Left lung (tissue), 14 donors: ENCODE measurements at places on chromosomes 2 and 18. TPM values are rescaled to one million over a fixed set of nuclear protein-coding genes. Genes with fewer than 3 reads are reported as not detected.
A peak's percentile ranks its signal among the peaks of the same experiment; 100 is the strongest.

The DCTN1 gene
- total RNA-seq = 121 TPM

The FAM161A gene
- total RNA-seq = 3.7 TPM

The CAPN13 gene
- 9.8 TPM for total RNA-seq

The FKBP1B gene
- total RNA-seq = 9.6 TPM

The CNOT11 gene
- total RNA-seq = 32.6 TPM

The MDH1B gene
- total RNA-seq = 2.5 TPM

The TGOLN2 gene
- 122 TPM for total RNA-seq

The OR6B2 gene
- total RNA-seq = not detected

The CNTNAP5 gene
- not detected for total RNA-seq

The IL1A gene
- total RNA-seq = 2.0 TPM

The EGR4 gene
- total RNA-seq = not detected

The FOXD4L1 gene
- total RNA-seq = 0.17 TPM

The CRYGC gene
- total RNA-seq = not detected

The PLGLB2 gene
- 4.4 TPM for total RNA-seq

DNA sequence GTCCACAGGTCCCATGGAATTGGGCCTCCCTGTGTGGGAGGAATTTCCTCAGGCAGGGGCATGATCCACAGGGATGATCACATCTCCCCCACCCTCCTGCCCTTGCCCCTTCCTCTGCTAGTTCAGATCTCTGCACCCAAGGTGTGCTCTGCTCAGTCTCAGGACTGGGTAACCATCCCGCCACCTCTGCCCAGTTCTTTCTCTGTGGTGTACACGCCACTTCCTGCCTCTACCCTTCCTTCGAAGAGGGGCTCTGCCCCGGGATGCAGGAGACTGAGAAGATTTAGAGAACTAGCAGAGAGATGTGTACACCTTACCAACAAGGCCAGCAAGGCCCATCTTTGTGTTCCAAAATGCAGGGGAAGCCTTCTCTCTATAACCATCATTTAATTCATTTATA lies 160.4 kb downstream of the CELF4 start:
- no peaks in the 10 kb centered on the region for H3K36me3 ChIP-seq
- H3K27ac ChIP-seq = no peak overlapping the region
- H3K27me3 ChIP-seq = no peaks in the 10 kb centered on the region
- no peak for DNase-seq

DNA sequence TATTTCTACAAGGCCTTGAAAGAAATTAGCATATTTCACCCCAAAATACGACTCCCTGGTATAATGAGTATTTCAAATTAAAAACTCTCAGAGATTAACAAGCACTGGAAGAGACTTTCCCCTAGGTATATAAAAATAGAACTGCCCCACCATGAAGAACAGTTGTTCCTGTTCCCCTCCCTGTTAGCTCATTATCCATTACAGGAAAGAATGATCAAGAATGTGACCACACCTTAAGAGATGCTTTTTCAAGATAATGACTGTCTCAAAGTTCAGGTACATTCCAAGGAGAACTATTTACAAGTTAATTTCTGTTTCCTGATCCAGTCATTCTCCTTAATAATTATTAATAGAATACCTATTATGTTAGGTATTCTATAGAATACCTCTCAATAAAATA lies 1220.6 kb upstream of the CDH2 start:
- DNase-seq = no peak
- H3K36me3 ChIP-seq = no peaks in the 10 kb centered on the region
- H3K27ac ChIP-seq = no peak overlapping the region
- H3K4me3 ChIP-seq = no peak overlapping the region
- no peaks in the 10 kb centered on the region for H3K4me1 ChIP-seq
- H3K27me3 ChIP-seq = no peaks in the 10 kb centered on the region

DNA sequence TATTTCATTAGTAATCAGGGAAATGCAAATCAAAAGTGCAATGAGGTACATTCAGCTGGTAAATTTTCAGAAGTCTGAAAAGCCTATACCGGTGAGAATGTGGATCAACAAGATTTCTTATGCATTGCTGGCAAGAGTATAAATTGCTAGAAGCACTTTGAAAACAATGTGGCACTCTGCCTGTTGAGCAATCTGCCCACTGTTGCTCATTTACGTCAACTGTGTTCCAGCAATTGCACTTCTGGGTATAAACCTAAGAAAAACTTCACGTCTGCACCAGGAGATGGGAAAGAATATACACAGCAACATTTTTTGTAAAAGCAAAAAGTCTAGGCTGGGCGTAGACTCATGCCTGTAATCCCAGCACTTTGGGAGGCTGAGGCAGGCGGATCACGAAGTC lies 40.8 kb downstream of the MTERF4 start:
- no peak overlapping the region for H3K4me3 ChIP-seq
- H3K27ac ChIP-seq = peak overlapping the region; percentile 45
- H3K36me3 ChIP-seq = no peaks in the 10 kb centered on the region
- DNase-seq = no peak

DNA sequence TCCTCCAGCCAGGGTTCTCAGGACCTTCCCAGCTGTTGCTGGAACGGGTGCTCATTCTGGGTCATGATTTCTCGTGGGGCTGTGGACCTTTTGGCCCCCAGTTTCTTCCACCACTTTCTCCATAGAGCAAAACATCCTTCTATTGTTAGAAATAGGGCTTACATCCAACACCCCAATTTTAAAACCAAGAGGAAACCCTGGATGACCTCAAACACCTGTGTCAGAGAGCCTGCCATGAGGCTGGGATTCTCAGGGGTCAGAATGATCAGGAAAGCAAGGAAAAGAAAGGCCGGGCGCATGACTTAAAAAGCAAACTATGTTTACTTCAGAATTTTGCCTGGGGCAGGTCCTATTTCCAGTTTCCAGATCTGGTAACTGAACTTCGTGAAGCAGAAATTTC lies 307.9 kb upstream of the MEIS1 start:
- H3K4me3 ChIP-seq = no peak overlapping the region
- no peaks in the 10 kb centered on the region for H3K4me1 ChIP-seq
- H3K27me3 ChIP-seq = no peaks in the 10 kb centered on the region
- H3K36me3 ChIP-seq = no peaks in the 10 kb centered on the region

GRCh38 chr2:65395621-65396347 lies 36.6 kb downstream of the SPRED2 start:
- no peak overlapping the region for H3K4me3 ChIP-seq
- no peaks in the 10 kb centered on the region for H3K36me3 ChIP-seq
- peaks cover 13% of the 10 kb centered on the region for H3K4me1 ChIP-seq
- H3K27me3 ChIP-seq = no peaks in the 10 kb centered on the region
- no peak for DNase-seq

DNA sequence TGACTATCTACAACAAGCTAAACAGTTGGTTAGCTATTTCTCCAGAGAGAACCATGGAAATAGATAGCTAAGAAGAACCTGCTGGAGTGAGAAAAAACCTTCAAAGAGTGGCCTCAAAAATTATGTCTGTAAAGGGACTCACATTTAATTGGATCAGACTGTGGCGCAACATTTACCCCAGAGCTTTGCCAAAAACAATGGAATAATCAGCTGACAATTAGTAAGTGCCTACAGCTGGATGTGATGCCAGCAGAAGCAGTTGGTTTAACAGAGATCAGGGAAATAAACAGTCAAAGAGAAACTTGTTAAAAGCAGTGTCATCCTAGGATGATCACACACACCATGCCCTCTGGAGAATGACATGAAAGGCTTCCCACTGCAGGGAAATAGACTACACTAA lies 310.7 kb downstream of the CLIP4 start:
- H3K36me3 ChIP-seq = no peaks in the 10 kb centered on the region
- no peak for DNase-seq
- H3K27me3 ChIP-seq = no peaks in the 10 kb centered on the region
- no peaks in the 10 kb centered on the region for H3K4me1 ChIP-seq

GRCh38 chr2:161033059-161033660 lies 127.1 kb upstream of the TANK start:
- no peak for DNase-seq
- no peak overlapping the region for H3K27ac ChIP-seq
- H3K4me3 ChIP-seq = no peak overlapping the region

GRCh38 chr2:181146171-181146570 lies 165.8 kb downstream of the UBE2E3 start:
- H3K27ac ChIP-seq = no peak overlapping the region
- no peaks in the 10 kb centered on the region for H3K4me1 ChIP-seq
- H3K36me3 ChIP-seq = no peaks in the 10 kb centered on the region
- DNase-seq = no peak
- H3K4me3 ChIP-seq = no peak overlapping the region

DNA sequence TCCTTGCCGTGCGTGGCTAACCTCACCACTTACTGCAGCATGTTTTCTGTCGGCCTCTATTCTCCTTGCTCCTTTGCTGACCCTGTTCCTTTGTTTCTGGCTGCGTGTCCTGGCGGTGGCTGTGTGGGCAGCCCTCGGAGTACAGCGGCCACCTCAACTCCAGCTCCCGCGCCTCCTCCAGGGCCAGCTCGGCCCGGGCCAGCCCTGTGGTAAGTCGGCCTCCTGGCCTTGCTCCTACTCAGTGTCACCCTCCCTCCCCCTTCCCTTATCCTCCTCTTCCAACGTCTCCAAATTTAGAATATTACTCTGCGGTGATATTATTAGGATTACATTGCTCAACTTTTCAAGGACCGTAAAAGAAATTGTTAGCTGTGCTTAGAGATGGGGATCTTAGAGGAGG lies 59.5 kb upstream of the RBM44 start:
- peak overlapping the region; percentile 50 for H3K27ac ChIP-seq
- H3K27me3 ChIP-seq = no peaks in the 10 kb centered on the region
- H3K4me1 ChIP-seq = peaks cover 91% of the 10 kb centered on the region
- peaks cover 47% of the 10 kb centered on the region for H3K36me3 ChIP-seq
- H3K4me3 ChIP-seq = no peak overlapping the region

- H3K4me3 ChIP-seq = no peak overlapping the region
- no peaks in the 10 kb centered on the region for H3K27me3 ChIP-seq
- H3K36me3 ChIP-seq = no peaks in the 10 kb centered on the region
- no peak for DNase-seq
- no peak overlapping the region for H3K27ac ChIP-seq
Measured at GRCh38 chr2:224111576-224111975, 72.5 kb upstream of the SERPINE2 start.

GRCh38 chr18:13548966-13549879 lies 177.1 kb downstream of the FAM210A start:
- H3K4me3 ChIP-seq = no peak overlapping the region
- no peak overlapping the region for H3K27ac ChIP-seq
- DNase-seq = no peak
- H3K27me3 ChIP-seq = no peaks in the 10 kb centered on the region
- H3K36me3 ChIP-seq = no peaks in the 10 kb centered on the region
- peaks cover 12% of the 10 kb centered on the region for H3K4me1 ChIP-seq

DNA sequence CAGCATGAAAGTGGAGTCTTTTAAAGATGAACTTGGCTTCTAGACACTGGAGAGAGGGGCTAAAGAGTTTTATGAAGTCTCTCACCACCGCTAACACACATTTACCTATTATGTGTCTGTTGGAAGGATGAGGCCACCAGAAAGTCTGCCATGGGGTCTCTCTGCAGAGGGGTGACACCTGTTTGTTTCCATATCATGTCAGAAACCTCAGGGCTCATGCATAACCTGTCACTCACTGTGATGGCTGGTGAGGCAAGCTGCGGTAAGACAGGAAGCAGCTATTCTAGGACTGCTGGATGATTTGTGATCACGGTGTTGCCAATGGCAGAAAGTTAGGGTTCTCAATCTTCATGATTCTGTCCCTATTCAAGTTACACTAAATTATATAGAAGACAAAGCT lies 60.8 kb upstream of the DNMT3A start:
- H3K36me3 ChIP-seq = no peaks in the 10 kb centered on the region
- no peaks in the 10 kb centered on the region for H3K27me3 ChIP-seq
- DNase-seq = no peak
- H3K27ac ChIP-seq = no peak overlapping the region
- H3K4me3 ChIP-seq = no peak overlapping the region
- H3K4me1 ChIP-seq = no peaks in the 10 kb centered on the region

GRCh38 chr18:49690312-49690711 lies 123.0 kb downstream of the ACAA2 start:
- DNase-seq = no peak
- no peak overlapping the region for H3K4me3 ChIP-seq
- H3K4me1 ChIP-seq = no peaks in the 10 kb centered on the region
- H3K27ac ChIP-seq = no peak overlapping the region
- H3K36me3 ChIP-seq = no peaks in the 10 kb centered on the region
- H3K27me3 ChIP-seq = no peaks in the 10 kb centered on the region

DNA sequence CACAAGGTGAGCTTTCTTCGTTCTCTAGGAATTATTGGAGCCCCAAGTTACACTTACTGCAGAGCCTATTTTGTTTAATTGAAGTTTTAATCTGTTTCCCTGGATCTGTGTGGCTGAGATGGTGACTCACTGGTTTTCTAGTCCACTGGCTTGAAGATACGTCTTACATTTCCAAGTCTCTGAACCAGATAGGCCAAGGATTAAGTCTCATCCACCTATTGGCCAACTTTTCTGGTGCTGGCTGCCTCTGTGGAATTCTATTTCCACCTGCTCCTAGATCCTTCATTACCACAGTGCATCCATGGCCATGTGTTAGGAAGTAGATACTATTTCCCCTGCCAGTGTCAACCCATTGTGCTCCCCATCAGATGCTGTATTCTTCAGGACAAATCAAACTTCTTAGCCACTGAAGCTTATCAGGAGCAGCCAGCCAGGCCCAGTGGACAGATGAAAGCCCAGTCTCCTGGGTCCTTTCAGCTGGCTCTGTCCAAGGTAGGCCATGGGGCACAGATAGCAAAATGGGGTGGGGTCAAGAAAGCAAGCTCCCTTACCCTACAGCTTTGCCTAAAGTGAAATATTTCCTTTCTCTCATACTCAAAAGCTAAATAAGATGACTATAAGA lies 198.8 kb upstream of the TCF4 start:
- no peaks in the 10 kb centered on the region for H3K27me3 ChIP-seq
- no peak overlapping the region for H3K27ac ChIP-seq
- no peak overlapping the region for H3K4me3 ChIP-seq
- no peaks in the 10 kb centered on the region for H3K4me1 ChIP-seq
- no peaks in the 10 kb centered on the region for H3K36me3 ChIP-seq

- no peak for DNase-seq
- H3K36me3 ChIP-seq = peaks cover 5% of the 10 kb centered on the region
- H3K4me3 ChIP-seq = no peak overlapping the region
- peaks cover 49% of the 10 kb centered on the region for H3K4me1 ChIP-seq
Measured at GRCh38 chr2:134252092-134252750, 1.7 kb upstream of the MGAT5 start.

DNA sequence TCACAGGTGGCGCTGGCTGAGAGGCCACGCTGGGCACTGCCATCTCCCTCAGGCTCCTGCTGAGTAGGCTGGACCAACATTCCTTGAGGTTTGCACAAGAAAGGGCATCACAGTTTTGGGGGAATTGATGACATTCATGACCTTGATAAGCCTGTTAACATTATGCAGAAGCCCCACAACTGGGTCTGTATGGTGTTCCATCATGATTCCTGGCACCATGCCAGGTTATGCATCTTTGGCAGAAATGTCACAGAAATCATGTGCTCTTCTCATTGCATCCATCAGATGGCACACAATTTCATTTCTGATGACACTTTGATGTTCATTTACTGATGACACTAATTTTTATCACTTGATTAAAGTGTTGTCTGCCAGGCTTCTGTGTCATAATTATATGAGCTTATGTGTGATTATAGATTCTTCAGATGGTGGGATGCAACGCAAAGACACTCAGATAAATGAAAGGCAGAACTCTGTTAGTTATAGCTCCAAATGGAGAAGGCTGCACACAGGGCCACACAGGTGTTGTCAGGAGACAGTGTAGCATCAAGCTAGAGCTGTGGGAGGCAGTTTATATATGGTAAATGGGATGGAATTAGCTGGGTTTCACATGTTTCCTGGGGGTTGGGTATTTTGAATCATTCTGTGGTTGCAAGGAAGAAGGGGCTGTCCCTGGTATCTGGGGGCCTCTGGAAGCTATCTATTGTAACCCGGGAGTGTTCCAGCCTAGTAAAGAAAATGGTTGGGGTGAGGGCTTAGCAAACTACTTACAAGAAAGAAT lies 191.3 kb downstream of the SLC39A10 start:
- no peaks in the 10 kb centered on the region for H3K27me3 ChIP-seq
- H3K4me1 ChIP-seq = no peaks in the 10 kb centered on the region
- DNase-seq = no peak
- H3K4me3 ChIP-seq = no peak overlapping the region
- H3K36me3 ChIP-seq = no peaks in the 10 kb centered on the region
